Activated T-cell treated with anti-CD3 and anti-CD28 coated beads for 4 hours (primary cell): ENCODE measurements at places on chromosomes 4 and X.

DNA sequence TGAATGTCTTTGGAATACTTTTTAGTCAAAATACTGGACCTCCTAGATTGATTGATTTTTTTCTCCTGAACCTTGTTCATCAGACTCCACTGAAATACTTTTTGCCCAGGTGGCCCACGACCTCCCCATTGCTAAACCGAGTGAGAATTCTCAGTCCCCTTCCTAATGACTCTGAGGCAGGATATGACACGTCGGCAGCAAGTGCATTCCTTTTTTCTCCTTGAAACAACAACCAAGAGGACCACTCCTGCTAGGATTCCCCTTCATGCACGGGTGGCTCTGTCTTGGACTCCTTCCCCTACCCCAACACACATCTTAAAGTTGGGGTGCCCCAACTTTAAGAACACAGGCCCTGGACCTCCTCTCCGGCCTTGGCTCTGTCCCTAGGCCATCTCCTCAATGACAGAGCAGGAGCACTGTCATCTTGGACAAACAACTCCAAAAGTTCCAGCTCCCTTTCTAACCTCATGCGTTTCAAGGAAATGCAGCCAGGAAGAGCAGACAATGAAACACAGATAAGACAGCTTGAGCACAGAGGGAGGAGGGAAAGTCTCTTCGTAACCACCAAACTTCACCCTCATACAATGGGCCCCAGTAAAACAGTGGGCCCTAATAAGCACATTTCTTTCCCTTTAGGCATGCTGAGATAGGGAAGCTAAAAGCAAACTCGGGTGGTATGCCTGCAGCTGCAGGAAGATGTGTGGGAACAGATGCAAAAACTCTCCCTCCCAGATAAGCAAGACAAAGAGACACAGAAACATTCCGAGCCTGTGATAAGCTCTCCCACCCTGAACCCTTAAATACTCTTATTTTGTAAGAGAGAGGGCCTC lies 33.9 kb downstream of the ZBTB49 start:
- DNase-seq, result no peak

DNA sequence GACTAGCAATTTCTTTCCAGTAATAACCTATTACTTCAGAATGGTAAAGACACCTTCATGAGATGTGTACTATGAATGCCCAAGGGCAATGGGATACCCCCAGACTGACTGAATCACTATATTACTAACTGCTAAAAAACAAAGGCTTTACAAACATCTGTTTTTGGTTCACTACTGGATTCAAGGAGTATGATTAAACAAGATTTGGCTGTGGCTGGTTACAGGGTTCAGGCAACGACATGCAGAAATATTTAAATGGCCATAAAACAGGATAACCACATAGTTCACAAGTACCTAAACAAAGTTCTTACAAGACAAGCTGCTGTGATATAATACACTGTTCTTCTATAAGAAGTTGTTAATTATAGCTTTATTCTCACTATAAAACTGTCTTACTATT lies 128.2 kb downstream of the FRYL start:
- no peak for DNase-seq

DNA sequence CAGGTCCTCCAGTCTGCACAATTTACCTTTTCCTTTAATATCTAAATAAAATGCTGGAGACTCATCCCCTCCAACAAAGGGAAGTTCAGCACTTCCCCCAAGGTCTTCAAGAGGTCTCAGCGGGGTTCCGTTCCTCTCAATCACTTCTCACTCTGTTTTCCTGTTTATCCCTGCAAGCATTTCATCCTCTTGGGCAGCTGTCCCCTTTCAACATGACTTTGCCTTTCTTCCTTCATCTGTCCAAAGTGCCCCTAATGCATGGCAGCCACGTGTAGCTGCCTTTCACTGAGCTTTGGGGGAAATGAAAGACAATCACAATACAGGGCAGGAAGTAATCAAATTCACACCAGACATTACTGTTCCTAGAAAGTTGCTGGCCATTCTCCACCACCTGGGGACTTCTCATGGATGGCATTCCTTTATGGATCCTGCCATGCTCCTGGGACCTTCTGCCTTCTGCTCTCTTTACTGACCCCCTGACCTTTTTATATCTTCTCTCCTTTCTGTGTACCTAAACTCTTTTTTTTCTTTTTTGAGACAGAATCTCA lies 79.7 kb upstream of the USP9X start:
- no peak for DNase-seq

DNA sequence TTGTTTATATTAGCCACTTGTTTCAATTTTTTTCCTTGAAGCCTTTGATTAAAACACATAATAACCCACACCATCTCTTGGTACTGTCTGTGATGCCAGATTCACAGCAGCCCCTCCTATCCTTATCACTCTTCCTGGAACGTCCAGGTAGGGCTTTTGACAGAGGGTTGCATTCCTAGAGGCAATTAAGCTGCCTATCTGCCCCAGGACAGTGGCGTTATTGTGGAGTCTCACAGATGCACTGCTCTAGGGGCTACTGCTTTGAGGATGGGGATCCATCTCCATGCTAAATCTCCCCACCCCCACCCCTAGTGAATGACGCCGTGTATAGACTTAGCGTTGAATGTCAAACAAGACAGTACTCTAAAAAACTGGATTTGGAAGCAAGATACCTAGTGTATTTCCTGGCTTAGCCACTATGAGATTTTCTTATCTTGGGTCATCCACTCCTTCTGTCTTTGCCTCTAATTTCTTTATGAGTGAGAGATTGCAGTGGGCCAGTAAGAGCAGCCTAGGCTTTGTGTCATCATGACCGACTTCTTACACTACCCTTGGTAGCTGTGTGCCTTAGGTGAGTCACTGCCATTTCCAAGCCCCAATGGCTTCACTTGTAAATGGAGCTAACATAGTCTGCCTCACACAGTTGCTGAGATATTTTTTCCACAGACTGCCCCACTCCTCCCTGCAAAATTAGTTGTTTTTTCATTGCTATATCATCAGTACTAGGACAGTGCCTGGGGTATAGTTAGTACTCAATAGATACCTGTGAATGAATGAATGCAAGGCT lies 90.9 kb downstream of the EGF start:
- no peak for DNase-seq

DNA sequence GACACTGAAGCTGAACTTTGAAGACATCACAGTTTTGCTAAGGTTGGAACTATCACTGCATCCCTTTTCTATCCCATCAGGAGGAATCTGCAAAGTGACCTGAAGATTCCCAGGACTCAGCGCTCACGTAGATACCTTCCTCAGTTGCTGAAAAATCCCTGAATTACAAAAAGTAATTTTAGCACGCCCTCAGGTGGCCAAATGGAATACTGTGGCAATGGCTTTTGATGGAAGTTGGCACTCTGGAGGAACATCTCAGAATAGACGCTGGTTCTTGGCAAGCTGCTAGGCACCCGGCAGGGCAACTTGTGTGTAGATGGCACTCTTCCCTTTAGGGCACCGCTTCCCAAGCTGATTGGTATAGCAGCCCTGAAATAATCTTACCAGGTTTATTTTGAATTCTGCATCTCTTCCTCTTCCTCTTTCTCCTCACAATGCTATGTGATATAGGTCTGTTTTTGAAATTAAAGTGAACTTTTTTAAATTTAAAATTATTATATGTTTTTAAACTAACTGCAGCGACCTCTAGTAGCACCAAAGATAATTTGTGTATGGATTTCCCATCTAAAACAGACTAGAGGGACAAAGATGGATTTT lies 16.3 kb upstream of the ESX1 start:
- no peak for DNase-seq

GRCh38 chrX:135345107-135345589 lies 35.9 kb downstream of the ETDC start:
- DNase-seq, result no peak

GRCh38 chr4:629915-630641 lies 4.7 kb downstream of the PDE6B start:
- DNase-seq, result no peak

- DNase-seq, result no peak
These were observed 33.6 kb upstream of the ENPEP start for GRCh38 chr4:110442309-110442708.

DNA sequence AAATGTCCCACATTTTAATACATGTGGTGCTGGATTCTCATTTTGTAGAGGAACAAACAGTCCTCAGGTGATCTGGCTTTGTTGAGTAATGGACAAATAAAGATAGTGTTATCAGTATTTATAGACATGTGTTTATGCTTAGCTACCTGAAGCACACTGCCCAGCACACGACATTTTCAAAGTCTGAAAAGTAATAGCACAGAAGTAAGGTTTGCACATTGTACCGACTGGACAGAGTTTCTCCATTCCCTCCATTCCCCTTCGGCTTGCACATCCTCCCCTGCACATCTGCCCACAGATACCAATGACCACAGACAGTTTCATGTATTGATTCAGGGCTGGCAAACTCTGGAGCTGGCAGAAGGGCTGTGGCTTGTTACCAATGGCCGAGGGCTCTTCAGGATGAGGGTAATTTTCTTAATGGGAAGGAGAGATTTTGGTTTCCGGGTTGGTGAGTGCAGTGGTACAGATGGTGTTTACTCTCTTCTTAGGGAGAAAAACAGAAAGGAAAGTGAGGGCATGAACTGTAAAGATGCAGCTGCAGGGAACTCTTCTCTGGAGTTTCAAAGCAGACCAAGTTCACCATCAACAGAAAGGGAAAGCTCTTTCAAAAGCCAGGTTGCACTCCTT lies 2.3 kb downstream of the GRPR start:
- no peak for DNase-seq

DNA sequence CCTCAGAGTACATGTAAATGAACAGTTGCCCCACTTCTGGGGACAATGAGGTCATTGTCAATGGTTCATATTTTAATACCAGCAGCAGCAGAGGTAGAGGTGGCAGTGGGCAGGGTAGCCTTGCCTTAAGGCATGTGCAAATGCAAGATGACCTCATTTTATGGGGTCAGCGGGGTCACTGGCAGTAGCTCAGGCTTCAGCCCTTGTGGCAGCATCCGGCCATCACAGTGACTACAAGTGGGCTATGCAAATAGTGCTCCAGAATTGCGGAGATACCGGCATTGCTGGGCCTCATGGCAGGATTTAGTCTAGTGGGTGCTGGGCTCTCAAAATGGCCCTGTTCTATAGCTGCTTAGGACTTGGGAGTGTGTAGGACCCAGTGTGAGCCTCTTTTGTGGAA lies 144.7 kb downstream of the FAM47A start:
- DNase-seq, result no peak

DNA sequence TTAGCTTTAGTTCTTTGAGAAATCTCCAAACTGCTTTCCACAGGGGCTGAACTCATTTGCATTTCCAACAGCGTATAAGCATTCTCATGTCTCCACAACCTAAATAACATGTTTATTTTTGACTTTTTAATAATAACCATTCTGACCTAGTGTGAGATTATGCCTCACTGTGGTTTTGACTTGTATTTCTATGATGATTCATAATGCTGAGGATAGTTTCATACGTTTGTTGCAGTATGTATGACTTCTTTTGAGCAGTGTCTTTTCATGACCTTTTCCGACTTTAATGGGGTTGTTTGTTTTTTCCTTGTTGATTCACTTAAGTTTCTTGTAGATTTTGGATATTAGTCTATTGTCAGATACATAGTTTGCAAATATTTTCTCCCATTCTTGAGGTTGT lies 1833.0 kb upstream of the PCDH10 start:
- DNase-seq, result no peak

- DNase-seq, result no peak
These were observed 42.5 kb downstream of the LRBA start for GRCh38 chr4:150972592-150972991.

GRCh38 chr4:4948370-4948769 lies 70.9 kb downstream of the CYTL1 start:
- no peak for DNase-seq

DNA sequence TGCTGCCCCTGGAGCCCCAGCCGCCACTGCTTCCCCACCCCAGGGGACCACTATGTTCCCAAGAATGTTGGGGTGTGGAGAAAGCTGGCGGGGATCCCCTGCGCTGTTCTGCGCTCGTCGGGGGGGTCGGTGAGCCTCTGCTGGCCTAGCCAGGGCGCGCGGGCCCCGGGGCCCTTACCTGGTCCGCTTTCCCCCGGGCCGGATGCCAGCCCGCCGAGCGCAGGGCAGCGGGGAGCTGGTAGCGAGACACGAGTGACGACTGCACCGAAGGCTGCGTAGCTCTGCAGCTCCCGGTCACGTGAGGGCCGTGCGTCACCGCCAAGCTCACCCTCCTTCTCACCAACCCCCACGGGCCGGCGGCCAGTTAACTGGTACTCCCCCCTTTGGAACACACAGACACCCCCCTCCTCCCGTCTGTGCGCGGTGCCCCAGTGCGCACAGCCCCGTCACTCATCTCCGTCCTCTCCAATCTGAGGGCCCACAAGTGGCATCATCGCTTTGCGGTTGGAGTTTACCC lies at the start of gene BEX1:
Gene BEX1 (minus strand): TSS at position 254 of the 517 bp plus-strand sequence. CDS start 897 bp downstream, outside the sequence.
- DNase-seq, result no peak

DNA sequence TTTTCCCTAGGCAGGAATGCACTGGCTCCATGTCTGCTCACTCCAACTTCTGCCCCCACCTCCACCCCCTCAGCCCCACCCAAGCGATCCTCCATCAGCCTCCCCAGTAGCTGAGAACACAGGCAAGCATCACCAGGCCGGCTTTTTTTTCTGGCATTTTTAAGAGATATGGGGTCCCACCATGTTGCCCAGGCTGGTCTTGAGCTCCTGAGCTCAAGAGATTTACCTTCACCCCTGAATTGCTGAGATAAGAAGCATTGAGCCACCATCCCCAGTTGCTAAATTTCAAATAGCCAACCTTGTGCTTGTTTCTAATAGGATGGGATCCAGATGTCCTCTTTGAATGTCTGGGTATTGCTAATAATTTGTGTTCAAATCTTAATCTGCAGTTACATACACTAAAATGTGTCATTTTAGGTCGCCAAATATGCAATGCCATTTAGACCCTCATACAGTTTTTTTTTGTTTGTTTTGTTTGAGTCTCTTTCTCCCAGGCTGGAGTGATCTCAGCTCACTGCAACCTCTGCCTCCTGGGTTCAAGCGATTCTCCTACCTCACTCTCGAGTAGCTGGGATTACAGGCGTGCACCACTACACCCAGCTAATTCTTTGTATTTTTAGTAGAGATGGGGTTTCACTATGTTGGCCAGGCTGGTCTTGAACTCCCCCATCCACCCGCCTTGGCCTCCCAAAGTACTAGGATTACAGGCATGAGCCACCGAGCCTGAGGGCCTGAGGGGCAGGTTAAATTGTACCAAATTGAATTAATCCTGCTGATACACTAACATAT lies 8.8 kb downstream of the LARP7 start:
- no peak for DNase-seq

DNA sequence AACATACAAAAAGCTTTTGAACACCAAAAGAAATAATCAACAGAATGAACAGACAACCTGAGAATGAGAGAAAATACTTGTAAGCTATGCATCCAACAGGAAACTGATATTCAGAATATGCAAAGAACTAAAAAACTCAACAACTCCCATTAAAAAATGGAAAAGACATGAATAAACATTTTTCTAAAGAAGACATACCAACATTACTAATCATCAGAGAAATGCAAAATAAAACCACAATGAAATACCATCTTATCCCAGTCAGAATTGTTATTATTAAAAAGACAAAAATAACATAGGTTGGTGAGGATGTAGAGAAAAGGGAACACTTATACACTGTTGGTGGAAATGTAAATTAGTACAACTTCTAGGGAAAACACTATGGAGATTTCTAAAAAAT lies 1161.9 kb downstream of the PCDH19 start:
- no peak for DNase-seq

GRCh38 chrX:121374471-121374870 lies 327.1 kb downstream of the GLUD2 start:
- no peak for DNase-seq

GRCh38 chrX:77771601-77772000 lies 14.4 kb downstream of the ATRX start:
- no peak for DNase-seq
